DMS 273 treated with DMSO at 0.1 percent for 48 hours (cell line): ENCODE measurements at places on chromosomes 1 and 21.

- no peak for DNase-seq
Observed at GRCh38 chr1:32470991-32471694, 6.3 kb downstream of the ZBTB8B start.

DNA sequence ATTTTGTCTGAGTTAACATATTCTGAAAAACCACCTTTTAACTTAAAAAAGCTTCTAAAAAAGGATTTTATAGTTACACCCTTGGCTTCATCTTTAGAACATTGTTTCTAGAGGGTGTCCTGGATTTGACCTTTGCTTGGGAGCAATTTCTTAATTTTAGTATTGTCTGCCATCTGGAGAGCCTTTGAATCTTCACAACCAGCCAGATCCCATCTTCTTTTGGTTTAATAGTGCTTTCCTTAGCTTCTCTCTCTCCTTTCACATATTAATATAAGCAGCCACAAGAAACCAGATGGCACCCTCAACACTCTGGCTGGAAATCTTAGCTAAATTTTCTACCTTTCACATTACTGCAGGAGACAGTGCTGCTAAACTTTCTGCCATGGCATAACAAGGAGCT, 76.5 kb upstream of the TSPAN2 start:
- no peak for DNase-seq

- no peak for DNase-seq
Observed at GRCh38 chr1:87682565-87682964, 353.9 kb downstream of the LMO4 start.

DNA sequence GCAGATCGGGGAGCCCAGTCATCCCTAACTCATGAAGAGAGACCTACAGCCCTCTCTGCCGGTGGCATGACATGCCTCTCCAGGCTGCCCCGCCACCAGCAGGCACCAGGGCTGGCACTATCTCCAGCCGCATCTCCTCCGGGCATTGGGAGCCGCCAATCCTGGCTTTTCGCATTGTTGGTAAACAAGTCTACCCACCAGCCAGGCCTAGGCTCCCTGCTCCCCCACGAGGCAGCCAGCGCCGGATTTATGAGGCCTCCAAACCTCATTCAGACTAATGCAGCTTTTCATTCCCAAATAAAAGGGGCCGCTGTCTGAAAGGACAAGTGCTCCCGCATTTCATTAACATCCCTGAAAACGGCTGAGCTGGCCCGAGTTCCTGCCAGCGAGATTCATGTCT, 3.4 kb upstream of the GRIK3 start:
- DNase-seq: no peak

DNA sequence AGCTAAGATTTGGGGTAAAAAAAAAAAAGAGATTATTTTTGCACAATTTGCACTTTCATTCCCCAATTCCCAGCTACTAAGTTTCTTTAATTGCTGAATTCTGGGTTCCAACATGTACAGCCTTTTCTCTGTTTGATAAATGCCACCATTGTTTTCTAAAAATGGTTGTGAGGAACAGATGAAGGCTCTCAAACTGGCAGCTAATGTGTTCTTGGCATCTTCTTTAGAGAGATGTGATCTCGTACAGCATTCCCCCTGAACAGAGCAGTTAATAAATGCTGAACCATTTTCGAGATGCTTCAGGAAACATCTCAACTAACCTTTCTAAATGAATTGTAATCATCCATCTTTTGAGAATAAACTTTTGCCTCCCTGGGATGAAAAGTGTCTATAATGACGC, 107.9 kb upstream of the DYNLT5 start:
- DNase-seq: no peak
